ENCODE measurements at places on chromosomes 13 and 19. TPM values are rescaled to one million over a fixed set of nuclear protein-coding genes. Genes with fewer than 3 reads are reported as not detected.

- DNase-seq: peak; percentile 67
These were observed at the start of gene LSR for GRCh38 chr19:35248310-35249145. Gene LSR (plus strand): TSS chr19:35249002. CDS start chr19:35249023, 21 bp downstream.

DNA sequence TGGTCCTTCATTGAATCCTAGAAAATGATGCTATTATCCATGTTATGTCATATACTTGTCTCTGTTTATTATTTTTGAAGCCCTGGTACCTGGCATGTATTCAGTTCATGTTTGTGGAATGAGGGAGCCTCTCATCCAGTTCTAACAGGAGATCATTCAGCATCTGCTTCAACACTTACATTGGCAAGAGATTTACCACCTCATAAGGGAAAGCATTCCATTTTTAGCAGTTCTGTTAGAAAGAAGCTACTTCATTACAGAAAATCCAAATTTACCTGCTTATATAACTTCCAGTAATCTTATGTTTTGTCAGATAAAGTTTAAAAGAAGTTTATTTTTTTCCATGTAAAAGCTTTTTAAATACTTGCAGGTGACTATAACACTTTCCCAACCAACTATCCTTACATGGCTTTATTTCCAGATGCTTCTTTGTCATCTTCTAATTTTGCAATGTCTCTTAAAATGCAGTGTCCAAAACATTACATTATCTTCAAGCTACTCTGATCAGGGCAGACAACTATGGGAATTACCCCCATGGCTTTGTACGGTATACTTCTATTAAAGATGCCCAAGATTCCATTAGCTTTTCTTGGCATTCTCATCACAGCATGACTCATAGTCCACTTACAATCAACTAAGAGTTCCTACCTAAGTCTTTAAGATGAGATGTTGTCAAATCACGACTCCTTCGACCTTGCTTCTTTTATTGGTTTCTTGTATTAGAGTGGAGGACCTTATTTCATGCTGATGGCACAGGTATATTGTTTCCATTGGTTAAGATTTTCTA, 262.1 kb downstream of the PCDH9 start:
- no peak for DNase-seq

DNA sequence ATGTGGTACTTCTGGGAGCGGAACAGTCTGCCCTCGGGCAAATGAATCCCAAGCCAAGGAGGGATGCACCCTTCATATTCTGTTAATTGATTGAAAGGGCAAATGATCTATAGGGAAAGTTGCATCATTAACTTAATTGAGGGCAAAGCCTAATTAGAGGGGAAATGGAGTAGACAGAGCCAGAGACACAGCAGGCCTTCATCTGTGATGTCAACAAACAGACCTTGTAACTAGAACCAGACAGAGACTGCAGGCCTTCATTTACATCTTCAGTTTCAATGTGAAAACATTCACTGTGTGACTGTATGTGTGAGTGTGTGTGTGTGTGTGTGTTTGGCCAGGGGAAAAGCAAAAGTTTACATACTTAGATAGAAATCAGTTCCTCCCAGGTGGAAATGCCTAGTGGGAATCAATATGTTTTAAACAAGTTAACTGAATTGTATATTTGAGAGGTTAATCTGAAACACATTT, 126.4 kb downstream of the SPRY2 start:
- no peak for DNase-seq

GRCh38 chr13:30412346-30412745, 9.9 kb upstream of the UBE2L5 start:
- DNase-seq: no peak

The CGB3 gene
- not detected for total RNA-seq

The DCLK1 gene
- total RNA-seq: 19.3 TPM
